ENCODE measurements at places on chromosomes 3 and 15.

GRCh38 chr15:100836501-100836900, 43.1 kb upstream of the ALDH1A3 start:
- DNase-seq: no peak

GRCh38 chr3:179376474-179376873, 29.0 kb downstream of the MFN1 start:
- DNase-seq: no peak

GRCh38 chr3:186950402-186951093, 20.2 kb downstream of the ST6GAL1 start:
- DNase-seq: no peak

- DNase-seq: no peak
These were observed 288.2 kb upstream of the GADL1 start for GRCh38 chr3:31182661-31183060.

DNA sequence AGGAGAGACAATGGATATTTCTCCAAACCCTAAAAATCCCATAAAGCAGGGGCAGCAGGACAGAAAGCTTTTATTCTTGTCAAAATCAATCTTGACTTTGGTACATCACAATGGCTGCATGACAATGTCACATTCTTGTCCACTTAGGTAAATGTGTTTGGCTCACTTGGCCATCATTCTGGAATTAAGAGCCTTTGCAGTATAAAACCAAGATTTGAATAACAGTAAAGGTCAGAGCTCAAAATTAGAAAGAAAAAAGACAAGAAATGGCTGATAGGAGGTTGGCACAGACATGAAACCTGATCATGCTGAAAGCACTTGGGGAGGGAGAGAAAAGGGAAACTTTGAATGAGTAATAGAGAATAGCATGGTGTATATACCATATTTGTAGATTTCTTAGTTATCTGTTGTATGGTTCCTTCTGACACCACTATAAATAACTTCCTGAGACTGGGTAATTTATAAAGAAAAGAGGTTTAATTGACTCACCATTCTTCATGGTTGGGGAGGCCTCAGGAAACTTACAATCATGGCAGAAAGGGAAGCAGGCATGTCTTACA, 158.5 kb upstream of the SGO1 start:
- DNase-seq: no peak

- no peak for DNase-seq
These were observed at the start of gene GP9 for GRCh38 chr3:129060276-129061022. GP9 (plus strand) TSS chr3:129060779; CDS start chr3:129061740, 961 bp downstream.

DNA sequence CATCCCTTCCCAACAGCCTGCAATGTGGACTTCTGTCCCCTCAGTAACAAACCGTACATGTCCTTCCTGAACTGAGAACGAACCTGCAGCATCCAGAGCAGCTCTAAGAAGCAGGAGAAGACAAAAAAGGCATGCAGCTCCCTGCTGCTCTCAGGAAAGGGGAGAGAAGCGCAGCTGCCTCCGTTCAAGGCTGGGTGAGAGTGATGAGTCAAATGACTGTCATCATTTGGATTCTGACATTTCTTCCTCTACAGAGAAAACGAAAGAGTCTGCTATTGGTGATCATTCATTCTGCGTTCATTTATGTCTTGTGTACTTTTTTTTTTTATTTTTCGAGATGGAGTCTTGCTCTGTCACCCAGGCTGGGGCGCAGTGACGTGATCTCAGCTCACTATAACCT, 677.8 kb downstream of the FHIT start:
- DNase-seq: no peak

DNA sequence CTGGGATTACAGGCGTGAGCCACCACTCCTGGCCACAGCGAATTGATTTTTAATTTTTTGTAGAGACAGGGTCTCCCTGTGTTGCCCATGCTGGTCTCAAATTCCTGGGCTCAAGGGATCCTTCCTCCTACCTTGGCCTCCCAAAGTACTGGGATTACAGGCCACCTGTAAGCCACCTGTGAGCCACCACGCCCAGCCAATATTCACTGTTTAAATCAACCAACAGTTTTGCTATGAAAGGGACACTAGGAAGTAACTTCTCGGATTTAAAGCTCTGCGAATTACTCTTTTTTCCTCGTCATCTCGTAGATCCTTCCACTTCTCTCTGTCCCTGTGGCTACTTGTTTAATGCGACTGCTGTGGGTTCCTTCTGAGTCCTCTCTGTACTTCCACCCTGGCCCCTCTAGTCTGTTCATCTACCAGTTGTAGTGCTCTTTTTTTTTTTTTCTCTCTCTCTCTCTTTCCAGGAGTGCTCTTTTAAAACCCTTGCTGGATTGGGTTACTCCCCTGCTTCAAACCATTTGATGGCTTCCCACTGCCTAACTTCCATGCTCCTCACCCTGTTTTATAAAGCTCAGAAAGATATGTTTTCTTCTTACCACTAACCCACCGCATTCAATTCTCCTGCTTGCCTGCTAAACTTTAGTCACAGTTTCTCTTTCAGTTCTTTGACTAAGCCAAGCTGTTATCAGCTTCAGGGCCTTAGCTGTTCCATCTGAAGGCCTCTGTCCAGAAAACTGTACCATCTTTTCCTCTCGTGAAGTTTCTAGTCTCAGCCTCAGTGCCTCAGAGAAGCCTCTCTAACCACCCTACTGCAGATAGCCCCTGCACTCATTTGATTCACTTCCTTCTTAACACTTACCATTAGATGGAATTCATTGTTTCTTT, 12.4 kb downstream of the RTF1 start:
- no peak for DNase-seq

- DNase-seq: no peak
These were observed 5.6 kb downstream of the TERC start for GRCh38 chr3:169759256-169759655.

GRCh38 chr15:88637841-88638625, 783 bp upstream of the ISG20 start:
- DNase-seq: no peak

DNA sequence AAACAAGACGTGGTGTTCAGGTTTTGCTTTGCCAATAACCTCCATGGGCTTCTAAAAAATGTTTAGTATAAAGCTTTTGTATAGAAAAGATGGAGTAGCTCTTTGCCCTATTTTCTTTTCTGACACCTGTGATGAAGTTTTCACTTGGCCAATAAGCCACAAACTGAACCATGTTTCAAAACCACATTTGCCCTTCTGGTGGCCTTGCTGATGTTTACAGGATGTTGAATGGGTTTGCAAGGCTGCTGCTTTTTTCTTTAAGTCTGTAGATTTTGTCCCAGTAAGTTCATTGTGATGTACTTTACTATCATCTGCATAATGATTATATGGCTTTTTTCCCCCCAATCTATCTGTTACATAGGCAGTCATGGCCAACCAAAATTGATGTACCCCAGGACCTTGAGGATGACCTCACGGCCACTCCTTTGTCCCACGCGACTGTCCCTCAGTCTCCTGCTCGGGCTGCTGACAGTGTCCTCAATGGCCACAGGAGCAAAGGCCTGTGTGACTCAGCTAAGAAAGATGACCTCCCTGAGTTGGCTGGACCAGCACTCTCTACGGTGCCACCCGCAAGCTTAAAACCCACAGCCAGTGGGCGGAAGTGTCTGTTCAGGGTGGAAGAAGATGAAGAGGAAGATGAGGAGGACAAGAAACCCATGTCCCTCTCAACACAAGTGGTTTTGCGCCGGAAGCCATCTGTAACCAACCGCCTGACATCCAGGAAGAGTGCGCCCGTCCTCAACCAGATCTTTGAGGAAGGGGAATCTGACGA, 60.8 kb downstream of the SNRK start:
- DNase-seq: no peak

DNA sequence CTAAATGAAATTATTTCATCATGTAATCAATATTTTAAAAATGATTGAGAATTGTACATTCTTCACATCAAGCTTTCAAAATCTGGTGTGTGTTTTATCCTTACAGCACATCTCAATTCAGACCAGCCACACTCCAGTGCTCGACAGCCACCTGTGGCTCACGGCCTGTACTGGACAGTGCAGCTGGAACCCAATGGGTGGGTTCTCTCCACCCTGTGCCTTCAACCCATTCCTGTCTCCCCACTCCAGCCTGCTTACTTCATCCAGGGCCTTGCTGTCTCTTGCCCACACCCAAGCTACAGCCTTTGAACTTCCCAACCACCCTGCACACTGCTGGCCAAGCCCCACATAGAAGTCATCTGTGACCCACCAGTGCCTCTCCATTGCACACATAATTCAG, 17.6 kb downstream of the CYP19A1 start:
- DNase-seq: no peak

DNA sequence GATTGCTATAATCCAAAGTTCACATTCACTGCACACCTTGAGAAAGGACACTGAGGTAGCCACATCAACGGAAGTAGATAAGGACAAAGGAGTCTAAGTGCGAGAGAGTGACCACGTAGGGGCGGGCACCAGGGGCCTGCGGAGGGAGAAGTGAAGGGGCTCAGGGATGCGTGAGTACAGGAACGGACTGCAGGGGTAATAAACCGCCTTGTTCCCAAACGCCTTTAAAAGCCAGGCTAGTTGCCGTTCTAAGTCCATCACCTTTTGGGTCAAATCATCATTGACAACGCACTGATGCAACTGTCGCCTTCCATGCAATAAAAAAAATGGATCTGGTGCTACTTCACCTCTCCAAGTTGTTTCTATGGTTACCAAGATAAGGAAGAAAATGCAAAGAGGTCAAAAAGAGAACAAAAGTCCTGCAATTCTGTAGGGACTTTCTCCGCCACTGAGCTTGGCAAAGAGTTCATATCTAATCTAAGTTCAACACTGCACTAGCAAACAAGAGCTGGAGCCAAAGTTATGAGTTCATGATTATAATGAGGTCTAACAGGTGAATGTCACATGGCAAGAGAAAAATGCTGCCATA, 32.6 kb upstream of the ATP11B start:
- no peak for DNase-seq

DNA sequence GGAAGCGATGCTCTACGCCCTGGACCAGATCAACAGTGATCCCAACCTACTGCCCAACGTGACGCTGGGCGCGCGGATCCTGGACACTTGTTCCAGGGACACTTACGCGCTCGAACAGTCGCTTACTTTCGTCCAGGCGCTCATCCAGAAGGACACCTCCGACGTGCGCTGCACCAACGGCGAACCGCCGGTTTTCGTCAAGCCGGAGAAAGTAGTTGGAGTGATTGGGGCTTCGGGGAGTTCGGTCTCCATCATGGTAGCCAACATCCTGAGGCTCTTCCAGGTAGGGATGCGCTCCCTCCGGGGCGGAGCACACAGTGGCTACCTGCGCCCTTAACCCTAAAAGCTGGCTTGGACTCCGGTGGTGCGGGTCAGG, 698 bp downstream of the GRM7 start:
- DNase-seq: no peak

GRCh38 chr15:39944726-39945125, 10.8 kb downstream of the EIF2AK4 start:
- no peak for DNase-seq

- DNase-seq: no peak
These were observed 6.7 kb downstream of the ZDHHC3 start for GRCh38 chr3:44969154-44969827.

- DNase-seq: no peak
These were observed 191.4 kb downstream of the RPLP1 start for GRCh38 chr15:69643971-69644370.

- no peak for DNase-seq
These were observed 20.9 kb downstream of the IL12A start for GRCh38 chr3:160009525-160009924.
